ENCODE measurements at places on chromosomes 12 and 14.

- DNase-seq = no peak
Observed at GRCh38 chr14:100568998-100569733, 18.1 kb downstream of the BEGAIN start.

GRCh38 chr14:85619851-85620250 lies 89.9 kb downstream of the FLRT2 start:
- DNase-seq = no peak

- no peak for DNase-seq
Observed at GRCh38 chr14:64952598-64953309, 10.2 kb upstream of the GPX2 start.

- DNase-seq = no peak
Observed at GRCh38 chr14:105385322-105385637, 13.1 kb upstream of the TEX22 start.

DNA sequence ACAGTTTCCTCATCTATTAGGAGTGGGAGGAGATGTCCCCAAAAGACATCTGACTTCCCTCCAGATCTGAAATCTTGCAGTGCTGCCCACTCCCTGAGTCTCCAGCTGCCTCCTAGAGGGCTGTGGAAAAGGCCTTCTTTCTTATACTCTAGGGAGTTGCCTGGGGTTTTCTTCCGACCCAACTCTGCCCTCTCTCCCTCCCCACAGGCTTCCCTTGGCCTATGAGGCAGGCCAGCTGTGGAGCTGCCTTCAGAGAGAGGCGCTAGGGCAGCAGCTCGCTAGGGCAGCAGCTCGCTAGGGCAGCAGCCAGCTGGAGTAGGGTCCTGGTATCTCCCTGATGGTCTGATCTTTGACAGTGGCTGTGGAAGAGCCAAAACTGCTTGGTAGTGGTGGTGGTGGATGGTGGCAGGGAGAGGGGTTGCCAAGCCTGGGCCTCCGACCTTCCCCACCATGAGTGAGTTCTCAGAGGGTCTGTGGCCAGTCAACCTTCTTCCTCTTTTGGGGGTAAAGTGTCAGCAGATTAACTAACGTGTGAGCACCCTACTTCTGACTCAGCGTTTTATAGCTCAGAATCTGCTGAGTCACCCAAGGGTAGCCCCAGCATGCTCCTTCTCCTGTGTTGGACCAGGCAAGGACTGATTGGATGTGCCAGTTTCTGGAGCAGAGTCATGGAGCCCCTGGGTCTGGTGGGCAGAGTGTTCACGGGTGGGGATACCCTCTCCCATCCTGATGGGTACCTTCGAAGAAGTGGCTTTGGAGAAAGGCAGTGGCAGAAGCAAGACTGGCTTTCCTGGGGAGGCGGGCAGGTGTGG lies 2.3 kb downstream of the SLC48A1 start:
- no peak for DNase-seq

DNA sequence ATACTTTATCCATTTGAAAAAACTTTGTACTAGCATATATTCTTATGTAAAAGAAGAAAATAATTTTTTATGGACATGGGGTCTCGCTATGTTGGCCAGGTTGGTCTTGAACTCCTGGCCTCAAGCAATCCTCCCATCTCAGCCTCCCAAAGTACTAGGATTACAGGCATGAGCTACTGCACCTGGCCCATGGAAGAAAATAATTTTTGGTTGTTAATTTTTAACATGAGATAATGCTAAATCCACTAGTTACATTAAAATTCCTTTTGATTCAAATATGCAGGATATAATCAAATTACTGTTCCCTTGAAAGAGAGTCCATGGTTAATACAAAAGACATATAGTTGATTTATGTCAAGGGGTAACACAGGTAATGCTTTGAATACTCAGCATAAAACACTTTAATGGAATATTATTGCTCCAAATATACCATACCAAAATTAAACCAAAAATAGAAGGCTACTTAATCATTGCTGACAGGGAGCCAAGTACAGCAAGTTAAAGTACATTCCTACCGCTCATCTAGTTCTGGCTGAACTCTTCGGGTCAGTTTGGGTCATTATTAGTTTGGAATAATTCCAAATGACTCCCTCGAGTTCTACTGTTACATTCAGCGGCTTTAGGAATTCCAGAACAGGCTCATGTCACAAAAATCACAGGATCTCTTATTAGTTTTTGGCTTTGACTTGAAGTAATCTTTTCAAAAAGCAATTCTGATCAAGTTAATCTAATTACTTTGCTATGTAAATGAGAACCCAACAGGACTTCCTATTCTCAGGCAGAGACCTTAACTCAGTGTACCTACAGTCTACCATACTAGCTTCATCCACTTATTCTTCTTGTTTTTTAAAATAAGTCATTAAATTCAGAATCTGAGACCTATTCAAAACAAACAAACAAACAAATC lies 6.1 kb downstream of the SOS2 start:
- DNase-seq = no peak

DNA sequence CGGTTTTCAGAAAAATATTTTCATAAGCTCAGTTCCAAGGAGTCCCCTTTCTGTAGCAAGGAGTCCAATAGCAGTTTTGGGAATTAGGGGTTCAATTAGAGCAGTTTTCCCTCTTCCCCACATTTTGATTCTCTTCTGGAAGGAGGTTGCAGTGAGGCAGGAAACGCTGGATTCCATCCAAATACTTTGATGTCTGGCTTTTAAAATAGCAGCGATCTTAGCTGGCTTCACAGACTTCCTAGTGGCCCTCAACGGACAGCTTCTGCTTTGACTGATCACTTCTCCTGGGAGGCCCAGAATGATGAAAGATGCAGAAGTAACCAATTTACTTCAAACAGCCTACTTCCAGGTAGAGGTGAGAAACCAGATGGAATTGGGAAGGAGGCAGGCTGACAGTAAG lies 63.1 kb downstream of the C12orf75 start:
- DNase-seq = no peak

DNA sequence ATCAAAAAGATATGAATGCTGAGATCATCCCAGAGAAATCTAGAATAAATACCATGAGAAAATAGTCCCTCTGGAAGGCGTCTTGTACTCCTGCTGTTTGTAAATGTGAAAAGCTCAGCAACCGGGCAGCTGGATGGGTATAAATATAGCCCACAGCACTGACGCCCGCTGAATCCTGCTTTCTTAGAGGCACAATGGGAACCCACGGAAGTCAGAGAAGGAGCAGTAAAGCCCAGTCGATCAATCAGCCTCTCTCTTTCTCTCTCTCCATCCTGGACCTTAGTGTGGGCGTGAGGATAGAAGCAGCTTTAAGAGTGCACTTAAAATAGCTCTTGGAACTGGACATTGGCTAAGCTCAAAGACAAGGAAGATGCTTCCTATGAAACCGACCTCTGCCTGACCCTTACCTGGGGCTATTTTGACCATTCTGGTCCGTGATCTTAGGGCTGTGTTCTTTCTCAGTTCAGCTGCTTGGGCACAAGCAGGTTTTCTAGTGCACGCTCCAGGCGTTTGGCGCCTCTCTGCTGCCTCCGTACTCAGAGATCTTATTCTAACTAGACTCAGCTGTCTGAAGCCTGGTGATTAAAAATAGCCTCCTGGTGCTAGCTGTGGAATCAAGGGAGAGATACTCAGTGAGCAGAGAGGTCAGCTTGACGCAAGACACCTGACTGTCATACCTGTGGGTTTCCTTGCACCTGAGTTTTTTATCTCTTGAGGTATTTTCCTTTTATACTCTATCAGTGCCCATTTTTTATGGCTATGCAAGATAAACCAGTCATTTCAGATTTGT lies 144.6 kb downstream of the ETV6 start:
- no peak for DNase-seq

GRCh38 chr12:96083020-96083719 lies 47.8 kb upstream of the LTA4H start:
- no peak for DNase-seq

GRCh38 chr12:121781998-121782979 lies 11.2 kb downstream of the RHOF start:
- DNase-seq = no peak

DNA sequence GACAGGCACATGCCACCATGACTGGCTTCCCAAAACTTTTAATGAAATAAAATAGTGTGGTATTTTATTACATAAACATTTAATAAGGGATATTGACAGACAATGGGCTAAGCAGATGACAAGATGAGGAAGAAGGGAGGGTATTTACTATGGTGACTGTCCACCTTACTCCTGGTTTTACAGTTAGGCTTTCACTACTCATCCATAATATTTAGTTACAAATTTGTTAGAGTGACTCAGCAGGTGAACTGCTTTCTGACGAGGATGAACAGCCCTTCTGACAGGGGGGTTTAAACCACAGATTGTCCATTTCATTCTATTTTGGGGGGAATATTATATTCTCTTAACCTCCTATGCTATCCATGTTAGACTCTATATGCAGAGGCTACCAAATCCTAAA lies 3.6 kb upstream of the PALS1 start:
- DNase-seq = no peak

- DNase-seq = no peak
Observed at GRCh38 chr12:121232163-121232562, 22.2 kb downstream of the P2RX4 start.

GRCh38 chr14:77375973-77376770 lies 722 bp downstream of the TMED8 start:
- DNase-seq = peak; percentile 4

GRCh38 chr14:34465069-34465859 lies 3.2 kb upstream of the SPTSSA start:
- no peak for DNase-seq

DNA sequence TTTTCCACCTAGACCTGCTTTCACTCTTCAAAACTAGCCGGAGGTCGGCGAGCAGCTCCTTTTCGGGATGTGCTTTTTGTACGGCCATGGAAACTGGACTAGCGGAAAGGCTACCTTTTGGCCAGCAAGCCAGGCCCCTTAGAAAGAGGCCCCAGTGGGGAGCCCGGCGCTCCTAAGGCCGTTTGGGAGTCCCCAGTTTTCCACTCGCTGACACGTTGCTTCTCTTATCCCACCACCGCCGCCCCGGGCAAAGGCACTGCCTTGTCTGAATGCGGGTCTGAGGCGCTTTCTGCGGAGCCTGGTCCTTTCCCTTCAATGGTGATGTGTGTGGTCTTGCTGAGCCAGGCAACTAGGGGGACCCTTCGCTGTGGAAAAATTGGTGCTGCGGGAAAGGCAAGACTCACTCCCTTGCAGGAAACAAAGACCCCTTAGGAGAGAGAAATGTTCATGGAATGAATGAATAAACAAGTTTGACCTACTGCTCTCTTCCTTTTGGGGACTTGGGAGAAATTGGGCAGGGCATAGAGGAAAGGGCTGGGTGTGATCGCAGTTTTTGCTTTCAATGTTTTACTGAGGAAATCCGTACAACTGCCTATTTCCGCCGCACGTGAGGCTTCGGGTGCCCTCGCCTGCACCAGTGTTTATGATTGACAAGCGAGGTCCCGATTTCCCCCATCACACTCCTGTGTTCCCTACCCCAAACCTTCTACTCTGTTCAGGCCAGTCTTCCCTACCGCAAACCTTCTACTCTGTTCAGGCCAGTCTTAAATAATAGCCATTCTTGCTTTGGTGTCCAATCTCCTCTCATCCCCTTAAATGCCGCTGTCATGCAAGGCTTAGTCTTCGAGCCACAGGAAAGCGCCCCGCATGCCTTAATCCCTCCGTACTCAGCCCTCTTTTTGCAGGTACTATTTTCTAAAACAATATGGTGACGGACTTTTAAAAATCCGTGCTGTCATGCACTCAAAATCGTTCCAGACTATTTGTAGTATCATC lies 1.0 kb upstream of the SLC38A2 start:
- peak; percentile 26 for DNase-seq

DNA sequence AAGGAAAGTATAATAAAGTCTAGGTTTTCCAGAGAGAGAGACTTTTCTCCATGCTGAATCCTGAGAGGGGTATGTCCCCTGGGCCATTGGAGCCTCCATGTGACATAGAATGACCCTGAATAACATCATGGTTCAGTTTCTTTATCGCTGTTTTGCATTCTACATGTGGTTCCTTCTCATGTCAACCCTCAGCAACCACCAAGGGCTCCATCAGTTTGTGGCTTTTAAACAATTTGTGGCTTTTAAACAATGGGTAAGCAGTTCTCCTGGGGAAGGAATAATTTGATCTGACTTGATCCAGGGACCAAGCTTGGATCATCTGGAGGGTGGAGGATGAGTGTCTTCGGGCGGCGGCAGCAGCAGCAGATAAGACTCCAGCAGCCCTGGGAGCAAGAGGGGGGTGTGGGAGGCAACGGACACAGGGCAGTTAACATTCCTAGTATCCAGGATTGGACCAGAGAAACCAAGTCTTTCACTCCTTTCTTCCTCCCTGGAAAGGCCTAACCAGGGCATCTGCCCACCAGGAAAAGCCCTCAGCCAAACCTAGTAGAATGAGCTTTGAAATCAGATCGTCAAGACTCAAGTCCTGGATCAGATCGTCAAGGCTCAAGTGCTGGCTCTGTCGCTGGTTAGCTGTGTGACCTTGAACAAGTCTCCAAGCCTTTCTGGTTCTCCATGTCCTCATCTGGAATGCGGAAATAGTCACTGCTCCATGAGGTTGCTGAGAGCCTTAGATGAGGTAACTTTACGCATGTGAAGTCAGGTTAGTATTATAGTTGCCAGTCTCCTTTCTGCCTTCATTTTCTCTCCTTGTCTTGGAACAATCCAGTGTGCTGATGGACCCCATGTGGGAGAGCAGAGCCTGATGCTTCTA lies 27.8 kb upstream of the FAM222A start:
- DNase-seq = no peak

GRCh38 chr14:106586098-106586704 lies 1059.8 kb downstream of the TMEM121 start:
- peak; percentile 30 for DNase-seq

- DNase-seq = no peak
Observed at GRCh38 chr14:51933191-51933590, 56.2 kb upstream of the RTRAF start.

DNA sequence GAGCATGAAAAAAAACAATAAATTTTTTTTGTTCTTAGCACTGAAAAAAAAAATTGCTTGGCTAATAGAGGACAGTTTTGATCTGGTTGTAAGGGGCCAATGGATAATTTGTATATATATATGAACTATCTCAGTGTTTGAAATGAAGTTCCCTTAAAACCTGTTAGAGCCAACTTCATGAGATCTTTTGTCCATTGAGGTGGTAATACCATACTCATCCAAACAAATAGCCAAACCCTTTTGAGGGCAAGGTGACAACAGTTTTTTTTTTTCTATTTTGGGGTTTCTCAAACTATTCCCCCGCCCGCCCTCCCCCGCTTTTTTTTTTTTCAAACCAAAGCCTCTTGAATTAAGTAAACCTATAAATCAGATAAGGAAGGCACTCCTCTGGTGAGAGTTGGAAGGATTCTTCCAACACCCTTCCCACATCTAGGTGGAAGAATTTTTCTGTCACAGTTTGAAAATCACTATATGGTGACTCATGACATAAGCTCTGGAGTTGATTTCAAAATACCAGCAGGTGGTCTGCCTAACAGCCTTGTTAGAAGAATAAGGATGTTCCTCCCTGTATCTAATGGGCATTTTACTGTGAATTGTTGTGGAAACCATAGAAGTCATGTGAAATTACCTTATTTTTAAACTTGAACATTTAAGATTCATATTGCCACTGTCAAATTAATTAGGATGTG lies 10.2 kb downstream of the ARHGAP5 start:
- no peak for DNase-seq

- no peak for DNase-seq
Observed at GRCh38 chr14:49816844-49817243, 35.7 kb downstream of the NEMF start.

- no peak for DNase-seq
Observed at GRCh38 chr12:27493260-27493940, 30.6 kb upstream of the PPFIBP1 start.

GRCh38 chr14:27715561-27715960 lies 1051.0 kb upstream of the FOXG1 start:
- DNase-seq = no peak

Measured in stimulated activated CD8-positive, alpha-beta memory T cell treated with anti-CD3 and anti-CD28 coated beads, Interleukin-12 subunit alpha, Interleukin-12 subunit beta, amount 100 ng/mL, for 1 hour (primary cell).